ENCODE measurements at places on chromosomes 2 and 18.

DNA sequence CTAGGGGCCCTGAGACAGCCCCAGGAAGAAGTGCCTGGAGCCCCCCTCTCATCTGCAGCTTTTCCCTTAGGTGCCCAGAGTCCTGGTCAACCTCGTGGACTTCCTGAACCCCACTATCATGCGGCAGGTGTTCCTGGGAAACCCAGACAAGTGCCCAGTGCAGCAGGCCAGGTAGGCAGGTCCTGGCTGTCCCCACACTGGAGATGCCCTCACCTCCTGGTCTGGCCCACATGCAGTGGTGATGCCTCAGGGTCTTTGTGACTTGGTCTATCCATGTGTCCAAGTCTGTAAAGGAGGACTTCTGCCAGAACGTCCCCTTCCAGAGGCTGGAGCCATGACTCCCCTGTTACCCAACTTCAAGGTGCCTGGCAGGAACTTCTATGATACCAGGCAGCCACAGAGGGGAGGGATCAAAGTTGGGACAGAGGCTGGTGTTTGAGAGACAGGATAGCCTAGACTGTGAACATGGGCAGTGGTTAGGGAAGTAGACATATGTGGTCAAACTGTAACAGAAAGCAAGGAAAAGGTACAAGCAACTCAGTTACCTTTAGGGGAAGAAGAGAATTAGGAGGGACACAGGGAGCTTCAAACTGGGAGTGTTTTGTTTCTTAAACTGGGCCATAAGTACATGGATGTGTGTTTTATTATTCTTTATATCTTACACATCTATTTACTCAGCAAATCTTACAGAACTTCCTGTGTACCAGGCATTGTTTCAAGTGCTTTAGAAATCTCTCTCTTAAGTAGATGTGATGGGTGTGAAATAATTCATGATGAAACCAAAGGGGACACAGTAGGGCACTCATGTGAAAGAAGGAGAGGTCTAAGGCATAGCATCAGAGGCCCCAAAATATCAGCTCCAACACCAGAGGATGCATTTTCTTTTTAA is 107.1 kb downstream of the PLB1 start:
- DNase-seq = no peak

- DNase-seq = no peak
Observed at GRCh38 chr2:166224197-166224596, 96.4 kb upstream of the SCN1A start.

- no peak for DNase-seq
Observed at GRCh38 chr2:152154462-152154861, 21.1 kb downstream of the STAM2 start.

DNA sequence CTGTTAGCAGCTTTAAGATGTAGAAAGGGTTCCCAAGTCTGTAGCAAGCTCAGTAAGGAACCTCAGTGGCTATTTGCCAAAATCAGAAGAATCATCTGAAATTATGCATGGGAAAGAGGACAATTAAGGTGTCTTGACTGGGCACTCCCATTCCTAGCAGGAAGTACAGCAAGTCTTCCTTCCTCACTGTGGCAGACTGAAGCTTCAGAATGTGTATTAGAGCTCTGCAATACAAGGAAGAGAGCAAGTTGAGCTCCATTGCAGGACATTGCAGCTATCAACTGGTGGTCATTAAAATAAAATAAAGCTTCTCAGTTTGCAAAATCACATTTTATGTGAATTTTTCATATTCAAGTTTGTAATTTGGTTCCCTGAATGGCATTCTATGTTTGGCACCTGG is 200.5 kb upstream of the CHAC2 start:
- no peak for DNase-seq

GRCh38 chr2:42100683-42101205 is 52.9 kb downstream of the PKDCC start:
- no peak for DNase-seq

DNA sequence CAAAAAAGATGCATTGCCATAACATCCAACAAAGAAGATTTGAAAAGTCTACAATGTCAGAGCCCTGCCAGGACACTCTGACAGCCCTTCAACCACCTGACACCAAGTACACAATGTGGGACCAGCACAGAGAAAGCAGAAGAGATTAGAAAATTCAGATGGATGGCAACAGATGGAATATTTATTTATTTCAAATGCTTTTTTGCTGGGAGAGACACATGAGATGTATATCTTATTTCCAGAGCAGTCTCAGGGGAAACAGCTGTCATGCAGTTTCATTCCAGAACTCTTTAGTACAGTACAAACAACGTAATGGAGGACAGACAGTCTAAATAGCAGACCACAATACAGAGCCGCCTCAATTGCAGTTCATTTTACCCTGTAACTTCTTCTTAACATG is 110.1 kb downstream of the MAIP1 start:
- DNase-seq = no peak

- DNase-seq = no peak
Observed at GRCh38 chr2:138794724-138795123, 14.5 kb upstream of the NXPH2 start.

All from stimulated activated CD4-positive, alpha-beta T cell treated with anti-CD3 and anti-CD28 coated beads, Interleukin-15, amount 100 ng/mL, for 1 hour (primary cell).